ENCODE measurements at places on chromosomes 5 and 9.

GRCh38 chr5:131514316-131515283 lies 120.4 kb downstream of the RAPGEF6 start:
- DNase-seq: no peak

GRCh38 chr5:79423296-79423695 lies 90.6 kb downstream of the HOMER1 start:
- DNase-seq: no peak

DNA sequence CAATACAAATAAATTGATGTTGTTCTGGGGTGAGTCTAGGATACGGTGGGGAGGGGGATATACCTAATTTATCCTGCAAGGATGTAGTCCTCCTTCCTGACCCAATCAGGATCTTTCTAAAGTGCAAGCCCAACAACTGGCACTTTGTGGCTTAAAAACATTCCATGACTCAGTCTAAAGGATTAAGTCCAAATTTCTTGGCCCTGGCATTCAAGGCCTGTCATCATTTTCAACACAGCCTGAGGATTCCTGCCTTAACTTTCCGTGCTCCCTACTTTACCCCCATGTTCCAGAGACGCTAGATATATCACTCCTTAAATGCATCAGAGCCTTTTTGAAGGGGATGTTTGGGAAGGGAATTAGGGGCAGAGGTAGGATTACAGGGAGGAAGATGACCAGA lies 1.0 kb downstream of the FAM221B start:
- DNase-seq: no peak

DNA sequence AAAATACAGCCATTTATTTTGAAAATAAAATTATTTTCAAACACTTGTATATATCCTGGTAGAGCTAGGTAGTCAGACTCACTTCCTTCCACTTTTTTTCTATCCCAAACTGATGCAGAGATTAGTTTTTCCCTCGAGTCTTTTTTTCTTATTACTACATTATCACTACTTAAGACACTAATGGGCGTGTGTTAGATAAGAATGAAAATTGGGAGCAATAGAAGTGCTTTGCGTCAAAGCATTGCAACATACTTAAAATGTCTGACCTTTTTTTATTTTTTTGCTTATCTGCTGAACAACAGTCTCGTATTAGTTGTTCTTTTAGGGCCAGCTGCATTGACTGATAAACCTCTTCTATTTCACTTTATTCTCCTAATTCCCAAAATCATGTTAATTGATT lies 1278.7 kb downstream of the CDH12 start:
- DNase-seq: no peak

DNA sequence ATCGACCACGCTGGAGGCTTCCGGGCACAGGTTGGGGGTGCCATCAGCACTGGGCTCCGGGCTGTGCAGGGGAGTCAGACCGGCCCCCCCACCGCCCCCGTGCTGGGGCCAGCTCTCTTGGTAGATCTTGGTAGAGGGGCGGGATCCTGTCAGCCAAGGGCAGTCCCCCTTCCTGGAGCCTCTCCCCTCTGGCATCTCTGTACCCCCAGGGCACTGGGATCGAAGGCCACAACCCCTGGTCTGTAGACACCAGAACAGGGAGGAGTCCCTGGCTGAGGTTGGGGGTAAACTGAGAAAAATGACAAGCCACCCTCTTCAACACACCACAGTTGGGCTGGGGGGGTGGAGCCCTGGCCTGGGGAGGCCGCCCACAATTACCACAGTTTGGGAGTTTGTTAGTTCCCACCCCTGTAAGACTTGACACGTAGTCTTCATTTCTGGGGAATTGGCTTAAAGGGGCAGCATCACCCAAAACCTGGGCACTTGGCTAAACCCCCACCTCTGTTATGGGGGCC lies 882 bp downstream of the CERCAM start:
- no peak for DNase-seq

DNA sequence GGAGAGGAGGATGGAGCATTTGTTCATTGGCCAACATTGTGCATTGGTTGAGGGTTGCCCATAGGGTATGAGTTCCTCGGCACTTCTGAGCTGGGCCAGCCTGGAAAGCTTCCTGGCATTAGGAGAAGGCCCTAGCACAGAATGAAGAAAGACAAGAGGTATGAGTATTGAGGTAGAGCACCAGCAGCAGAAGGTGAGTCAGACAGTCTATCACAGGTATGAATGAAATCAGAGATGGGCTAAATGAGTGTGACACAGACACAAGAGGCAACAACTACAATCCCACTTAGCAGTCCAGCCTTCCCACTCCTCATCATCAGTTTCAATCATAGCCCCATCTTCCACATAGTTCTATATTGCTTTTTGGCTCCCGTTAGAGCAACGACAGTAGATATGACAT lies 25.4 kb upstream of the TGFBR1 start:
- DNase-seq: no peak

- DNase-seq: no peak
Observed at GRCh38 chr9:82106536-82106935, 118.0 kb downstream of the SPATA31D1 start.

DNA sequence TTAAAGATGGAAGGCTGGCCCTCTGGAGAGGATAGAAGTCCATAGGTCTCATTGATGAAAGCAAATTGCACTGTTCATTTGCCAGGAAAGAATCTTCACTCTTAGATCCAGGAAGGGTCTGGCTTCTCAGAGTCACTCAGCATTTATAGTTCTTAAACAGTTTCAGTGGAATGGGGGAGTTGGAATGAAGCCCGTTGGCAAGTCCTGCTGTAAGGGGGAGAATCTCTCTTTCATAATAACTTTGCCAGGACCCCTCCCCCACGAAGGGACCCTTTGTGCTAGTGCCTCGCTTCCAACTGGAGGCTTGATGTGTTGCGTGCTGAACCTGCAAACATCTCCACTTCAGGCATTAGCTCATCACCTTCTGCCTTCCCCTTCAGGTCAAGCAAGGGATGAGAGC lies 57.1 kb downstream of the ENTREP1 start:
- DNase-seq: no peak

- DNase-seq: no peak
Observed at GRCh38 chr5:76257897-76258296, 145.2 kb upstream of the IQGAP2 start.

Data from activated CD8-positive, alpha-beta memory T cell treated with anti-CD3 and anti-CD28 coated beads for 1 hour (primary cell).